Stimulated activated CD4-positive, alpha-beta T cell treated with anti-CD3 and anti-CD28 coated beads, Interleukin-1b, Interleukin-23, amount 100 ng/mL, for 24 hours (primary cell): ENCODE measurements at places on chromosomes 4 and X.

DNA sequence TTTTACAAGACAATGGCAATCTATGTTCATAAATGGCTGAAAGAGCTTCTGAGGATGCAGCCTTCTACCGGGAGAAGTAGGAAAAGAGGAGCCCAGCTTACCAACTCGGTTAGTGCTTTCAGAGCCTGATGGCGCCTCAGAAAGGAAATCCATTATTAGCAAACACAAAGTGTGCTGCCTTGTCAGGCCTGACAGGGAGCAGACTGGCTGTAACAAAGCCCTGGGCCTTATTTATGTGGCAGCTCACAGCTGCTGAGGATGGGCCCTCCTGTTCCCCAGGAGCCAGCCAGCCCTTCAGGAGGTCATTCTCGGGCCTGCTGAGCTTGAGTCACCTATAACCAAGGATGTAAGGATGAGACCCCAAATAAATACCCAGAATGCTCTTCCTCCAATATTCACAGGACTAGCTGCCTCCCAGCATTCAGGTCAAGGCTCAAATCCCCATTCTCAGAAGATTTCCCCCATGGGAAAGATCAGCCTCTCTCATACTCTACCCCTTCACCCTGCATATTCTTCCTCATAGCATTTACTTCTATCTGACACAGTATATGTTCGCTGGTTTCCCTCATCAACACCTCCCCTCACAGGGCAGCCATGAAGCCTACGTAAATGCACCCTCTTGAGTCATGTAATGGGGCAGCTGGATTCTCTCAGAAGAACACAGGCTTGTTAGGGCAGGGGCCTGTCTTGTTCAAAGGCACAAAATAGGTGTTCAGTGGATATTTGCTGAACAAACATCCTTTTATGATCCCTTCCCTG lies 227.0 kb upstream of the RASGEF1B start:
- no peak for DNase-seq

GRCh38 chr4:176774852-176775251 lies 17.9 kb downstream of the VEGFC start:
- DNase-seq, result no peak

GRCh38 chrX:141468940-141469339 lies 115.6 kb downstream of the SPANXA1 start:
- DNase-seq, result no peak

DNA sequence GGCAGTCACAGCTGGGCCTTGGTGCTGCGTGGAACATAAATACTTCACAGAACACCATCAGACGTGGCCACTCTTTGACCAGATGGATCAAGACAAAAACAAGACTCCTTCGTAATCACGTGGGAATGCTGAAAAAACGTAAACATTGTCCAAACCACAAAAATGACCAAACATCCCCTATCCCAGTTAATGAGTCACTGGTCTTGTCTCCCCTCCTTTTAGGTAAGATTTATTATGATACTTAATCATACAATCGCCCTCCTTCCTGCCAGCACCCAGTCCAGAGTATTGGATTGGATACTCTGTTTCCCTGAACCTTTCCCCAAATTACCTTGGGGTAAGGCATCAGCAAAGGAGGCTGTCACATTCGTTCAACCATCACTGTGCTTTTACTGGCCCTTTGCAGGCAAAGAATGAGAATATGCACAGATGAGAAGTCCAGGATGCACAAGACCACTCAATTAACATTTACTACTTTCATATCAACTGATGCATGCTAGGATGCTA lies 601 bp upstream of the TCEANC start:
- no peak for DNase-seq
